ENCODE measurements at places on chromosomes 7 and 10.

DNA sequence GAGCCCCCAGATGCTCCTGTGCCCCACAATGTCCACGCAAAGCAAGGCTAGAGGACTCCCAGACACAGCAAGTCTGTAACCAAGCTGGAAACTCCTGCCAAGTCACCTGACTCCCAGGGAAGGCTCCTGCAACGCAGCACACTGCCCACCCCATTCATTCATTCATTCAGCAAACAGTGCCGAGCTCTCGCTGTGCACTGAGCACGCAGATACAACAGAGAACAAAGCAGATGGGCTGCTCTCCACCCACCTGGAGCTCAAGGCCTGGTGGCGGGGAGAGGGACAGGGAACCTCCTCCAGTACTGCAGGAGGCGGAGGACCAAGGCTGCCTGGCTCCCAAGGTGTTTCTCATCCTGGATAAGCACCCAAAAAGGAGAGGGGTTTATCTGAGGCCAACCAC lies 8.6 kb downstream of the KCNH2 start:
- DNase-seq, result no peak

- no peak for DNase-seq
Measured at GRCh38 chr10:73995035-73995358, 2.9 kb upstream of the VCL start.

DNA sequence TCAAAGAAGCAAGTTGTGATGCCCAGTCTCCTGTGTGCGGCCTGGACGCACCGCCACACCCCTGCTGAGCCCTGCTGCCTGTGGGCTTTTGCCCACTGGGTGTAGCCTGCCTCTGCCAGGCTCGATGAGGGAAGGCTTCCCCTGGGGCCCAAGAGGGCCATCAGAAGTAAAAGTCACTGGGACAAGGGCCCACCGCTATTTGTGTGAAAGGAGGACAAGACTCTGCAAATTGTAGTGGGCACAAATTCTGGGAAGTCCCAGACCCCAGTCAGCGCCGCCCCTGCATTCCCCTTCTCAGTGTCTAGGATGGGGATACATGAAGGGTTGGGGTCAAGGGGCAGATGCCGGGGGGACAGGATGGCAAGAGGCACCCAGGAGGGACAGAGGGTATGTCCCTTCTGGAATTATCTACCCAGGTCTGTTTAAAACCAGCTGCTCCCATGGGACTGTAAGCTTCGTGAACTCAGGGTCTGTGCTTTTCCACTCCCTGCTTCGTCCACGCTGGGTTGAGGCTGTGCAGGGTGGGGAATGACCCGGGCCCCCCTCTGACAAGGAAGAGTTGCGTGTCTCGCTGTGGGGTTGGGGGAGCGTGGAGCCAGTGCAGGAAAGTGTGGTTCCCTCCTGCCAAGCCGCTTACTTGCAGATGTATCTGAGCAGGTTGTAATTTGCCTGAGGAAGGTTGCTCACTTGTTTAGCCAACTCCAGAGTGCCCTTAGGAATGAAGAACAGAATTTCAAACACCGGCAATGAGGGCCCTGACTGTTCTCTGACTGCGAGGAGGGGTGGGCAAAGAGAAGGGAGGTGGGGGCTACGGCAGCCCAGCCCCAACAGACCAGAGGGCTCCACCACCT lies 147.2 kb downstream of the MAPK8 start:
- no peak for DNase-seq

DNA sequence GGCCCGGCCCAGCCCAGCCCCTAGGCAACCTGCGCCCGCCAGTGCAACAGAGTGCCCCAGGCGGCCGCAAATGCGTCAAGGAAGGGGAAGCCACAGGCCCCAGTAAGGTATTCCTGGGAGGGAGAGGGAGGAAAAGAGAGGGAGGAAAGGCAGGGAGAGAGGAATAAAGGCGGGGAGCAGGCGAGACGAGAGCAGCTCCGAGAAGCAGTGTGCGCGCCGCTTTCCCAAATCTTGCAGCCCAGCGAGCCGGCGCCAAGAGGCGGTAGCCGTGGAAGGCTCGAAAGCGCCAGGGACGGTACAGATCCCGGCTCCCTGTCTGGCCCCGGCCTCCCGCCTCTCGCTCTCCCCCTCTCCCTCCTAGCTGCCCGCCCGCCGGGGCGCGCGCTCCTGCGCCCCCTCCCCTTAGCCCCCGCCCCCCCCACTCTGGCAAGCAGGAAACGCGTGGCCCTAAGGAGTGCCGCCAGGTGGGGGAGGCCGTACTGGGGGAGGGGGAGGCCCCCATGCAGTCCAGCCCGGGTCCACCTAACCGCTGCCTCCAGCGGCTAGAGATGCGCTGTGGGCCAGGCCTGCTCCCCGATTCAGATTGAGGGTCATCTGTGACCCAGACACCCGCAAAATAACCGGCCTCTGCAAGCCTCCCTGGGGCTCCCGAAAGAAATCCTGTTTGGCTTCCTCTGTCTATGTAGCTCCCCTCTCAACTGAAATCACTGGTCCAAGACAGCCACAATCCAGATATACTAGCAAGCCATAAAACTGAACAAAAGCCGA lies 4.3 kb downstream of the HOXA10 start:
- no peak for DNase-seq

- DNase-seq, result no peak
Measured at GRCh38 chr7:14424675-14425074, 435.2 kb upstream of the ETV1 start.

DNA sequence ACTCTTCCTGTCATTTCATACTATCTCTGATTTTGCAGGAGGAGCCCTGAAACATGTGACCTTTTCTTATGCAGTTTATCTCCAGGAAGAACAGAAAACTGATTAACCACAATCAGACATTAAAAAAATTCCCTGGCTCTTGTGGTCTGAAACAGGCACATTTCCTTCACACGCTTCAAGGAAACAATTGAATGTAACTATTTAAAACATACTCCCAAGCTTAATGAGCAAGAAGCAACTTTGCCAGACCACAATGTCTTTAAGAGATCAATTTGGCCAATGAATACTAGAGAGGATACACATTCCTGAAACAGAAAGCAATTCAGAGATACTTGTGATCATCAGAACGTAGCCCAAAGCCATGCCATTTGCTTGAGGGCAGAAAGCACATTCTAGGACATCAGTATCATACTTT lies 65.8 kb downstream of the PIP4K2A start:
- no peak for DNase-seq

DNA sequence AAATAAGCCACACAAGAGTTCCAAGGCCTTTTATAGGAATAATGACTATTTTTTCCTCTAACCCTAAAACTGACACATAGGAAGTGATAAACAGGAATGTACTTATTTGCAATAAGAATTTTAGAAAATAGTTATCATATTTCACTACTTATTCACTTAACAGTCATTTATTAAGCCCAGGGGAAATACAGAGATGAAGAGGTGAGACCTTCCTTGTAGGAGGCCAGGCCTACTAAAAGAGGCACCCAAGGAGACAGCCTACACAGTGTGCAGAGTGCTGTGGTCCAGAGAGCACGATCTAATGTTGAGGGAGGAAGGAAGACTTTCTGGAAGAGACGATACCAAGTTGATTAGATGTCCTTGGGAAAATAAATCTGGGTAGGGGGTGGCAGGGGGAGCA lies 45.0 kb upstream of the PPP1R3C start:
- DNase-seq, result no peak

DNA sequence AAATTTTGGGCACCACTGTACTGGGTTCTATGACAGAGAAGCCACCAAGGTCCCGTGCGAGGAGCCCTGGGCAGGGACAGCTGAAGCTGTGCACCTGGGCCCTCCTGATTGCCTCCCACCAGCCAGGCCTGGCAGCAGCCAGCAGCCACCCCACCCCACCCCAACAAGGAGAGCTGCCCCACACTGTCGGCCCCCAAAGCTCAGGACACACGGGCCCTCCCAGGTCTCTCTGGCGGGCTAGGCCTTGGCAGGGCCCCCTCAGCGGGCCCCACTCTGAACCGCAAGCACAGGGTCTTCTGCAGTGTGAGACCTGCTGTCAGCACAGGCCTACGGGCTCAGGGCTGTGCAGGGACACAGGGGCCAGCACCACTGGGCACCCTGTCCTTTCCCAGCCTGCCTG lies 5.5 kb downstream of the GPR146 start:
- no peak for DNase-seq

DNA sequence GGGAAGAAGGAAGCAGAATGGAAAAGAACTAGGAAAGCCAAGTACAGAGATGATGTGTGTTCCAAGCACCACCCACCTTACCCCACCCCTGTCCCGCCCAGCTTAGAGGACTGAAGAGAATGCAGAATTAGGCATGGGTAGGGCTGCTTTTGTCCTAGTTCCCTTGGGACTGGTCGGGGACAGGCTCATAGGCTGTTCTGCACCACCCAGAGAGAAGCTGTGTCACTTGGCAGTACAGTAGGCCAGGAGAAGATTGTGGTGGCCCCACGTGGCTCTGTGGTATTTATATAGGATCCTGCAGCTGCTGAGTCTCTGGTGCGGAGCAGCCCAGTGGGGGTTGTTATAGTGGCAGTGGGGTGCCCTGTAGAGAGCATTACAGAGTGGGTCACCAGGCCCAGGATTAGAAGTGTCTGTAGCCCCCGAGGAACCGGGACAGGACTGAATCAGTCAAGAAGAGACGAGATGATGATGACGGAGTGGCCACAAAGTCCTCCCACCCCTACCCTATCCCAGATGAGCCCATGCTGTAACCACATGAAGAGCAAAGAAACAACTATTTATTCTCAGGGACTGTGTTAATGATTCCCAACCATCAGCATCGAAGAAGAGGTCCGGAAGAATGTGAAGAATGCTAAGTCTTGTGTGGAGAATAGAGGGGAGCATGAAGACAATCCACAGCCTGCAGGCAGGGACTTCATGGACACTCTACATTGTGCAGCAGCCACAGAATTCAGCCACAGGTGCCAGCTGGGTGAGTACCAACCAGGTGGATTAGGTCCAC lies 88.9 kb downstream of the C1GALT1 start:
- no peak for DNase-seq

DNA sequence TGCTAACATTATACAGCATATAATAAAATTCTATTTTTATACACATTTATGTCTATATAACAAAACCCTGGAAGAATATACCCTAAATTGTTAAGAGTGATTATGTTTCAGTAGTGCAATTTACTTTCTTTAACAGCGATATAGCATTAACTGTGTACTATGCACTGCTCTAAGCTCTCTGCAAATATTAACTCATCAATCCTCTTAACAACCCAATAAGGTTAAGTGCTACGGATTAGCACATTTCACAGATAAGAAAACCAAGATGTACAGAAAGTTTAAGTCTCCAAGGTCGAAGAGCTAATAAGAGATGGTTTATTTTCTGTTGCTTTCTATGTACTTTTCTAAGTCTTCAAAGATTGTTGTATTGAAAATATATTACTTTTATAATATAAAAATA lies 95.8 kb downstream of the SEMA3C start:
- DNase-seq, result no peak

GRCh38 chr7:126533715-126534114 lies 719.0 kb downstream of the GRM8 start:
- no peak for DNase-seq

- no peak for DNase-seq
Measured at GRCh38 chr10:63866747-63867140, 345.5 kb downstream of the REEP3 start.

- DNase-seq, result no peak
Measured at GRCh38 chr7:120407010-120407409, 134.0 kb downstream of the KCND2 start.

DNA sequence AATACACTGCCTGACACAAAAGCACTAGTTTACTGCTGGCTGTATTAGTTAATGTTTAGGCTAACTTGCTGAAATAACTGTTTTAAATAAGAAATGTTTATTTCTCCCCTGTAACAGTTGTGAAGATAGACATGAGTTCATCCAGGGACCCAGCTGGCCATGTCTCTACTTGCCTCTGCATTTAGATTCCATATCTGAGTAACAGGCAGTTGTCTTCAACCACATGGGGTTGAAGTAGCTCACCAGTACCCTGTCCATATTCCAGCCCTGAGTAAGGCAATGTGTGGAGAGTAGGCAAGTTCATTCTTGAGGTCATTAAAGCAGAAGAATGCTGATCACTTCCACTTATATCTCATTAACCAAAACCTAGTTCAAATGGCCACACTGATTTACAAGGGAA lies 31.1 kb upstream of the RSBN1L start:
- no peak for DNase-seq

- DNase-seq, result no peak
Measured at GRCh38 chr10:47230482-47230881, 69.5 kb upstream of the GDF10 start.

GRCh38 chr7:509426-510130 lies 10.1 kb downstream of the PDGFA start:
- no peak for DNase-seq

DNA sequence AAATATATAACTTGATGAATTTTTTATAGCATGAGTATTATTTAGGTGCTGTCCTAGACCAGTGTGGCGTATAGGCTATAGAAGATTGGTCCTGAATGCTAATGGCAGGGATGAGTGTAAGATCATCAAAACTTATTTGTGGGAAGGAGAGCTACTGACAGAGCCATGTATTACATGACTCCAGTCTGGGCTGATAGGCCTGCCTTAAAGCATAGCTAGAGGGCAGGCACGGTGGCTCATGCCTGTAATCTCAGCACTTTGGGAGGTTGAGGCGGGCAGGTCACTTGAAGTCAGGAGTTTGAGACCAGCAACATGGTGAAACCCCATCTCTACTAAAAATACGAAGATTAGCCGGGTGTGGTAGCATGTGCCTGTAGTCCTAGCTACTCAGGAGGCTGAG lies 198.1 kb upstream of the KLF14 start:
- no peak for DNase-seq

DNA sequence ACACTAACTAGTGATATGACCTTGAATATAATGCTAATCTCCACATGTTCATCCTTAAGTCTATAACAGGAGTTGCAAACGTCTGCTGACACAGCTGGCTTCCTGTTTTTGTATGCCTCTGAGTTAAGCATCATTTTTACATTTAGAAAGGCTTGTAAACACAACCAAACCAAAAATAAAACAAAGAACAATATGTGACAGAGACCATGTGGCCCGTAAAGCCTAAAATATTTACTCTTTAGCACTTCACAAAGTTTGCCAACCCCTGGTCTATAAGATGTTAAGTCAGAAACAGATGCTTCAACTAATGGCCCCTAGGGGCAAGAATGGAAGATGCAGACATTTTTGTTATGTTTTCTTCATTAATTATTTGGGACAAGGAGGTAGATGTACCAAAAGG lies 109.3 kb downstream of the CPEB3 start:
- DNase-seq, result no peak

DNA sequence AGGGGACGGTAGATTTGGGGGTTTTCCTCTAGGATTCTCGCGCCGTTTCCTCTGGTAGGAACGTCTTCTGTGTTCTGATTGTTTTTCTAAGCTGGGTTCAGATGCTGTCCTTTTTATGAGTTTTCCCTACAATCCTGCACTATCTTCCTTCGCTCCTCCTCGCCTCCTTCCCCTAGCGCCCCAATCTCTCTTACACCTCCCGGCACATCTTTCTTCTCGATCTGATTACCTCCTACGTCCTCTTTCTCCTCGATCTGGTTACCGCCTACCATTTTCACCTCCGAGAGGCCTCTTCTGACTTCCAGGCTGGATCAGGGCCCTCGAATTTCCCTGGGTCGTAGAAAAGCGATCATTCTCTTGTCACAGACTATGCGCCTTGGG lies 413 bp downstream of the BUD31 start:
- no peak for DNase-seq

GRCh38 chr10:98460837-98461499 lies 14.2 kb upstream of the HPS1 start:
- DNase-seq, result no peak
